ENCODE measurements at places on chromosomes 7 and 10. TPM values are rescaled to one million over a fixed set of nuclear protein-coding genes. Genes with fewer than 3 reads are reported as not detected.

DNA sequence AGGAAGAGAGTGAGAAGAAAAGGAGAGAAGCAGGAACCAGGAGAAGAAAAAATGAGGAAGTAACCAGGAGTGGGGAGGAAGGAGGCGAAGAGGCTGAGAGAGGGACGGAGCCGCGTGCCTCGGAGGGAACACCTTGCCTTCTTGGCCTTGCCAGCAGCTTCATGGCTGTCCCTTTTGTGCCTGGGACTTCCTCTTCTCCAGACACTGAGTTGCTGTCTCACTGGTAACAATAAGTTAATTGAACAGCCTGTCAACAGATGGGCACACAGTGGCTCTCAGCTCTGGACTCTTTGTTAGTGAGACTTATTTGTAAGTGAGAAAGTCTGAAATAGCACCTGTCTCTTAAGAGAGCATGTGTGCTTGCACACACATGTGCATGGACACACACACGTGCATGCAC is 83.2 kb downstream of the GATA3 start:
- DNase-seq = no peak

DNA sequence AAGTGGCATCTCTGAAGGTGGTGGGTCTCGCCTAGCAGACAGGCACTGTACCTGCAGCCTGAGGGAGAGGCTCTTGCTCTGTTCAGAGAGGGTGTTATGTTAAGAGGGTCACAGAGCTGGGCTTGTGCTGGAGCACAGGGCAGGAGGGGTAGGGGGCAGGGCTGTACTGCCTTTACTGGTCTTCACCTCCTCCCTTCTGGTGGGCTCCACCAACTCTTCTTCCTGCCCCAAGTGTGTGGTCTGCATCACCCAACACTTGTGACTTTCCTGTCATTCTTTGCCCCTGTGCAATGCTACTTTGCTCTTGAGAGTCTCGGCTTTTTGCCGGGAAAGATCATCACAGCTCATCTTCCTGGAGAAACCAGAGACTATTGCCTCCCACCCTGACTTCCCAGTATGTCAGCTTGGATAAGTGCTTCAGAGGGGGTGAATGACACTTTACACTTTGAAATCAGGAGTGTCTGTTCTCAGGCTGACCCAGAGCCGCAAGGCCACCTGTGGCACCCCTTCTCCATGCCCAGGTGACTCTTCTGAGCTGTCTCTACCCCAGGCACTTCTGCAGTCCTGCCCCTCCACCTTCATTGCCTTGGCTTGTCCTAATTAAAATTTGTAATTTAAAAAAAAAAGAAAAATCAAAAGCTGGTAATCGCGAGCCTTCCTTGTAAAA is 38.4 kb upstream of the IKZF1 start:
- no peak for DNase-seq

DNA sequence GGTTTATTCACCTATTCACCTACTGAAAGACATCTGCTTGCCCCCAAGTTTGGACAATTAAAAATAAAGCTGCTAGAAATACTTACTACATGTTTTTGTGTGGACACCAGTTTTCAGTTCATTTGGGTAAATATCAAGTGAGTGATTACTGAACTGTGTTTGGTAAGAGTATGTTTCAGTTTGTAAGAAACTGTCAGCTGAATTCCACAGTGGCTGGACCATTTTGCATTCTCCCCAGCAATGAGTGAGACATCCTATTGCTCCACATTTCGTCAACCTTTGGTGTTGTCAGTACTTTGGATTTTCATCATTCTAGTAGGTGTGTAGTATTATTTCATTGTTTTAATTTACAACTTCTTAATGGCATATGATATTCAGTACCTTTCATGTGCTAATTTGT is 17.4 kb upstream of the IKZF1 start:
- DNase-seq = no peak

GRCh38 chr7:18241543-18242231 is 214.0 kb upstream of the PRPS1L1 start:
- DNase-seq = no peak

DNA sequence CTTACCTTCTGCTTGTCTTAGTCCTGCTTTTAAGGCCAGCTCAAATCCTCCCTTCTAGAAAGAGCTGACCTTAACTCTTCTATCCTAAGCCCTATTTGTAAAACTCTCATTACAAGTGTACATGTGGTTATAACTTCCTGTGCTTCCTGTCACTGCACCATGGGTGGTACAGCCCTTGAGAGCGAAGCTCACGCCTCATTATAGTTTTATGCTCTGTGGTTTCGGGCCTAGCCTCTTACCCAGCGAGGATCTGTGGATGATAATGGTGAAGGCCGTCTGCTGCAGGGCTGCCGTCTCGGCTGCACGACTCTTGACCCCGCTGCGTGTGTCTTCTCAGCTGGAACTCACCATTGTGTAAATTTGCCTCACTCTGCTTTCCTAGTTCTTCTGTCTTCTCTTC is 74.6 kb downstream of the CUL1 start:
- no peak for DNase-seq

FRA10AC1 gene
- 45.4 TPM for polyA plus RNA-seq

- DNase-seq = no peak
Measured at GRCh38 chr7:134685250-134685649, 38.6 kb downstream of the BPGM start.

DNA sequence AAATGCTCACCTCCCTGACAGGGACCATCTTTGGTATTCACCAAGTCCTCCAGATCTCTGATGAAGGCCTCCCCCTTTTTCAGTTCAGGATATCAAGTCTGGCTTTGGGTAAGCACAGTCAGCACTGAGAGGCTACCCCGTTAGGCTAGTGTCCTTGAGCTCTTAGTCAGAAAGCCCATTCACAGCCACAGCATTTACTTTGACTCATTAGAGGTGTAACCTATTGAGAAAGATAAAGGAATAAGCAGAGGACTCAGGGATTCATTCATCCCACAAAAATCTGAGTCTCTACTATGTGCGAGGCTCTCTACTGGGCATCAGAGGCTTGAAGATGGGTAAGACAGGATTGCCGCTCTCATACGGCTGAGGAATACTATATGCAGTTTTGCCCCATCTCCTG is 14.0 kb upstream of the RAMP3 start:
- DNase-seq = no peak

- no peak for DNase-seq
Measured at GRCh38 chr7:47326220-47326619, 255.7 kb downstream of the TNS3 start.

GRCh38 chr10:44660271-44660670 is 250.9 kb upstream of the TMEM72 start:
- DNase-seq = no peak

GRCh38 chr7:98178762-98179490 is 32.3 kb upstream of the BHLHA15 start:
- no peak for DNase-seq

MAGI2 gene
- polyA plus RNA-seq = 8.2 TPM

- DNase-seq = no peak
Measured at GRCh38 chr10:23980094-23980493, 228.8 kb upstream of the KIAA1217 start.

- DNase-seq = peak; percentile 90
Measured at GRCh38 chr7:37448011-37448635, 541 bp downstream of the ELMO1 start.

DNA sequence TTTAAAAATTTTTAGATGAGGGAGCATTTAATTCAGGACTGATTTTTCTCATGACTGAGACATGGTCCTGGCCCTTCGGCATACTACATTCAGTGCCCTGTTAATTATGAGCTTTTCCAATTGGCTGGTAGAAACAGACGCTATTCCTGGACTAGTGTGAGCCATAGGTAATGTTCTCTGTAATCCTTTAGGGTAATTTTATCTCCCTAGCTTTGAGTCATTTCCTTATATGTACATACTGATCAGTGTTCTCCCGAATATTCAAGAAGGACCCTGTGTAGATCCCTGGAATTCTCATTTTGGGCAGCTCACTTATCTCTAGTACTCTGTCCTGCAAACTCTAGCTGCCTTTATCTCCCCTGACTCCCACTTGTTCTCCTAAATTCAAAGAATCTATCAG is 92.6 kb upstream of the NPY start:
- no peak for DNase-seq

RUFY2 gene
- 40.7 TPM for polyA plus RNA-seq

FXYD4 gene
- not detected for polyA plus RNA-seq

DNA sequence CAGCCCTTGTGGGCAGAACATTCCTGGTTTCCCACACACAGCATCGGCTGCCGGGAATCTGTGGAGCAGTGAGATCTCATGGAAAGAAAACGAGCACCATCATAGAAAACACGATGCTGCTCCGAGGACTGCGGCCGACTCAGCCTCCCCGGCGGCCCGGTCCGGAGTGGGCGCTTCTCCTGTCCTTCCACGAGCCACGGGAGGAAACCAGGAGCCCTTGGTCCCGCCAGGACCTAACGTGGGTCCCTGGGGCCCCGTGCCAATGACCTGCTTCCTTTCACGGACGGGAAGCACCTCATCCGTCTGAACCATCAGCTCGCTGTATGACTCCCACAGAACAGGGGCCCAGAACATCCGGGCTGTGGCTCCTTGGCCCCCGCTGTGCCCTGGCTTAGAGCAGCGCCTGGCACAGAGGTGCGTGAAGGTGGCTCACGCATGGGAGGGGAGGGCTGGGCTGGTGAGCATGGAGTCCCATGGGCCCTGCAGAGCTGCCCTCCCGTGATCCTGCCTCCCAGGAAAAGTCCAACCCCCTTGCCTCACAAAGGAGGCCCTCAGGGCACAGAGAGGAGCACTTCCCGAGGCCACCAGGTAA is 280.5 kb downstream of the MAD1L1 start:
- DNase-seq = no peak

DNA sequence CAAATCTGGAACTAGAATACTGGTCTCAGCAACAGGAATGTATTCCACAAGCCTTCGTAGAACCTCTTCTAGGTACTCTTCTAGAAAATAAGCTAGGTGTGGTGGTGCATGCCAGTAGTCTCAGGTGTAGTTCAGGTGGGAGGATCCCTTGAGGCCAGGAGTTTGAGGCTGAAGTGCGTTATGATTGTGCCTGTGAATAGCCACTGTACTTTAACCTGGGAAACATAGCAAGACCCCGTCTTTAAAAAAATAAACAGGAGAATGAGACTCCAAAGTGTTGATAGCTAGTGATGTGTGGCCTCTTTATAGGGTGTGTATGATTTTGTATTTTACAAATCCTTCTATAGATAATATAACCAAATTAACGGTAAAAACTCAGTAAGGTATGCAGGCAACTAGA is 1.5 kb upstream of the ZNF775 start:
- no peak for DNase-seq

GRCh38 chr10:125692601-125693523 is 9.9 kb upstream of the TEX36 start:
- DNase-seq = no peak

RASSF4 gene
- polyA plus RNA-seq = 20.2 TPM

IRF5 gene
- polyA plus RNA-seq = 1.8 TPM

NHLRC2 gene
- 25.8 TPM for polyA plus RNA-seq

- peak; percentile 16 for DNase-seq
Measured at GRCh38 chr7:140403878-140404564, at the start of gene RAB19. RAB19 (plus strand) TSS chr7:140404058; CDS start chr7:140407647, 3,589 bp downstream.

CYP51A1 gene
- polyA plus RNA-seq = 35.1 TPM

CFAP43 gene
- polyA plus RNA-seq = 17.8 TPM

GRCh38 chr7:70313271-70313670 is 715.0 kb downstream of the AUTS2 start:
- no peak for DNase-seq

LEP gene
- 0.13 TPM for polyA plus RNA-seq

COL26A1 gene
- 7.7 TPM for polyA plus RNA-seq

DNA sequence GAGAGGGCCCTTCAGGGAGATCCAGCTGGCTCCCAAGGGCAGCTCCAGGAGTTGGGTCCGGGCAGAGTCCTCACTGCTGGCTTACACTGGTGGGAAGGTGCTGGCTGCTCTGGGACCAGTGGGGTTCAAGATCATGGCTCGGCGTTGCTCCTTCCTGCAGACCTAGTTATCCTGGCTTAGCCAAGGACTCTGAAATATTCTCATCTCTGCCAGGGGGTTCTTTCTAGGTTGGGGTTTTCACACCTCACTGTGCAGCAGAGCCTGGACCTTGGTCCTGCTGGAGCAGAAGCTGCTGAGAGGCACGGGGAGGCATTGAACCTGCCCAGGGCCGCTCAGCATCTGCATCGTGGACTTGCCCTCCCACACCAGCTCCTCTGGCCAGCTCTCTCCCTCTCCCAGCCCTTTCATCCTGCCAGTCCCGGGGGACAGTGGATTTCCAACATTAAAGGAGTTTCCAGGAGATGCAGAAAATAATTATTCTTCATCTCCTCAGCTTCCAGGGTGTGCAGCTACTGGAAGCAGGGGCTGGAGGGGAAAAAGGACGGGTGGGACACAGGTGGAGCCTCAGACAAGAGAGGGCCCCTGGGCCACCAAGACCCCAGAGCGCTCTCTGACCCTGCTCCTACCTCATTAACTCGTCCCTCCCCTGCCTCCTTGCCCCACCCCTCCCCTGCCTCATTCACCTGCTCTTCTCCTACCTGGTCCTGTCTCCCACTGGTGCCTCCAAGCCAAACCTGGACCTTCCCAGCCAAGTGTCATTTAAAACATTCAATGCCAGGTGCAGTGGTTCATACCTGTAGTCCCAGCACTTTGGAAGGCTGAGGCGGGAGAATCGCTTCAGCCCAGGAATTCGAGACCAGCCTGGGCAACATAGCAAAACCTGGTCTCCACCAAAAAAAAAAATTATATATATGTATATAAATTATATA is 42.5 kb downstream of the JAKMIP3 start:
- peak; percentile 42 for DNase-seq

AGR2 gene
- polyA plus RNA-seq = 96.3 TPM

LBX1 gene
- 0.56 TPM for polyA plus RNA-seq

GRCh38 chr7:27895551-27895950 is 155.6 kb downstream of the TAX1BP1 start:
- no peak for DNase-seq

GRCh38 chr7:104956753-104957450 is 57.1 kb upstream of the KMT2E start:
- DNase-seq = no peak

DNA sequence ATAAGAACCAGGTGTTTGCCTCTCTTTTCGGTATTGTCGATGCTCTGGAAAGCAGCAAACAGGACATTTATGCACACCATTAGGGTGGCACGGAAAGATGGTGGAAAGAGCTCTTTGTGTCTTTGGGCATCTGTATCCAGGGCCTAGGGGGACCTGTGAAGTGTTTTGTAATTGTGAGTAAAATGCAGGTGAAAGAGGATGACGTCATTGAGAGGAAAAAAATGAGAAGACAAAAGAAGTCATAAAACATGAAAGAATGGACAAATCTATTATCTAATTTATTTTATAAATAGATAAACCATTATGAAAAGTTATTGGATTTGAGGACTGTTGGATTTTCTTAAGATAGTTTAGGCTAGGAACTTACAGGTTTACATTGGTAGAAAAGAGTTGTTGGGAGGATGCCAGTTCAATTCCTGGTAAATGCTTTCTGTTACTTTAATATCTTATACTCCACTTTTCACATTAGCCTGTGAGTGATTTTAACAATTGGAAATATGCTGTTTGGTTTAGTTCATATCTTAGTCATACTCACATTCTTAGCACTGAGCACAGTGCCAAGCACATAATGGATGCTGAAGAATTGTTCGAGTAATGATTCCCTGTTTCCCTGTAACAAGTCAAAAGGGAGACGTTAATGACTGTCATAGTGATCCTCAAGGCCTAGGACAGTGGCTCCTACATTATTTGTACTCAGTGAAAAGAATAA is 62.6 kb downstream of the EXOC4 start:
- no peak for DNase-seq

- DNase-seq = no peak
Measured at GRCh38 chr7:1244700-1245523, 12.2 kb downstream of the UNCX start.

Data from left lung (tissue), 14 donors.